ENCODE measurements at places on chromosomes 16 and 17.
A peak's percentile ranks its signal among the peaks of the same experiment; 100 is the strongest.

DNA sequence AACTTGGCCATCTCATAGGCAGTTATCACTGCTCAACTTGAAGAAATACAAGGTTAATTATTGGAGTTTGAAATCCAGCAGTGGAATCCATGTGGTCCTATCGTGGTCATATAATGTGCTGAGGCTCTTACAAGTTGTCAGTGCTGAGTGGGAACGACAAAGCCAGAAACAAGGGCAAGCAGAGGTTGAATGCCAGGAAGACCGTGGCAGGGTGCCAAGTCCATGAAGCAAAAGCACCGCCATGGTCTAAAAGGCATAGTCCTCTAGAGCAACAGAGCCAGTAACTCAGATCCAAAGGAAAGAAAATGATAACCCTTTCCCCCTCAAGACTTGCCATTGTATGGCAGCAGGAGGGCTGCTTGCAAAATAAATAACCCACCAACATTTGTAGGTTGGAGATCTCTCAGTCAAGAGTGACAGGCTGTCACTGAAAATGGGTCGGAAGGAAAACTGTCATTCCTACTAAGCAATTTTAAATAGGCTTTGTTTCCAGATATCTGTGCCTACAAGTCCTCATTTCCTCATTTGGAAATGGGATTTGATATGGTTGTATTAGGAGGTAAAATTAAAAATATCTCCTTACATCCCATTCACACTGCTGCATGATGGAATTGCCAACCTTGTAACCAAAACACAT is 36.4 kb upstream of the HSBP1 start:
- DNase-seq: no peak

DNA sequence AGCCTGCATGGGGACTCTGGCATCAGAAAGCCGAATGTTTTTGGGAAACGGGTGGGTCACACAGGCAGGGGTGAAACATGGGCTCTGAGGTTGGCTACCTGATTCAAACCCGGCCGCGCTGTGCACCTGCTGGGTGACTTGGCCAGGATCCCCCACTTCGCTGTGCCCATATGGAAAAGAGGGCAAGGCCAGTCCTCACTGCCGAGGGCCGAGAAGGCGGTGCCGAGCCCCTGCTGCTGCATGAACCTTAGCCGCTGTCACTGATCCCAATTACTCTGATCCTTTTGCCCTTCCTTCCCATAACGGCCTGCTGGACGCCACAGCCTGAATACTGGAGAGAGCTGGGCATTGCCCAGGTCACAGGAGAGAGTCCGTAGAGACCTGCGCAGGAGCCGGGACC is 17.7 kb downstream of the KDM8 start:
- no peak for DNase-seq

DNA sequence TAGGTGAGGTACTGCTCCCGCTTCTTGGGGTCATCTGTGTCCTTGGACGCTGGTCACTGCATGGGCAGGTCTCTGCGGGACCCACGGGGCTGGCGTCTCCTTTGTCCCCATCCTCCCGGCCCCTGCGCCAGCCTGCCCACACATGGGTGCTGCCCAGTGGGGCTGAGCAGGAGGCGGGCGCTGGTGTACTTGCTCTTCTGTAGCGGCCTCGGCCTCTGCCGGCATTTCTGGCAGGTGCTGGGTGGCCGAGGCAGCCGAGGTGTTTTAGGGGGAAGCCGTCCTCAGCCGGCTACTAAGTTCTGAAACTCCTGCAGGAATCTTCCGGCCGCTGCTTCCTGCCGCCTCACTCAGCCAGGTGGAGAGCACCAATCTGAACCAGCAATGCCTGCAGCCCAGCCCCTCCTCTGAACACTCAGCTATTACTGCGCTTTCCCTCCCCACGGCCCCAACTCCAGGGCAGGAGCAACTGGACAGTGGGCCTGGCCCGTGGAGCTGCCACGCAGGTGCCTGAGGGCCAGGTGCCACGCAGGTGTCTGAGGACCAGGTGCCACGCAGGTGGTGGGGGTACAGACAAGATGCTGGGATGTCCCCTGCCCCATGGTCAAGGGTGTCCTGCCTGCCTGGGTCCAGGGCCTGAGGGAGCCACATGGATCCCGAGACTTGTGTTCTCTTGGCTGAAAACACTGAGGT is 10.0 kb downstream of the DECR2 start:
- DNase-seq: no peak

DNA sequence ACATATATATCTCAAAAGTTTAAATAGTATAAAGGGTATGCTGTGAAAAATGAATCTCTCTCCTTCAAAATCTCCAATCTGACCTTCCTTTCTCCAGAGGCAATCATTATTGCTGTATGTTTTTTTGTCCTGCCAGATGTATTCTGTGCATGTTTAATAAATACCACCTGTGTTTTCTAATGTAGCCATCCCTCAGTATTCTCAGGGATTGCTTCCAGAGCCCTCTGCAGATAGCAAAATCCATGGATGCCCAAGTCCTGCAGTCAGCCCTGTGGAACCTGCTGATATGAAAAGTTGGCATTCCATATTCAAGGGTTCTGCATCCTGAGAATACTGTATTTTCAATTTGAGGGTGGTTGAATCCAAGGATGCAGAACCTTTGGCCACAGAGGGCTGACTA is 42.9 kb downstream of the BPTF start:
- DNase-seq: no peak

GRCh38 chr16:4475880-4476788 is at the start of gene HMOX2:
HMOX2 (plus strand) TSS chr16:4476398; CDS start chr16:4505525, 29,127 bp downstream.
- peak; percentile 88 for DNase-seq

GRCh38 chr17:8791910-8792270 is 7.3 kb downstream of the MFSD6L start:
- DNase-seq: no peak

- no peak for DNase-seq
Measured at GRCh38 chr17:81075307-81075706, 40.4 kb downstream of the BAIAP2 start.

DNA sequence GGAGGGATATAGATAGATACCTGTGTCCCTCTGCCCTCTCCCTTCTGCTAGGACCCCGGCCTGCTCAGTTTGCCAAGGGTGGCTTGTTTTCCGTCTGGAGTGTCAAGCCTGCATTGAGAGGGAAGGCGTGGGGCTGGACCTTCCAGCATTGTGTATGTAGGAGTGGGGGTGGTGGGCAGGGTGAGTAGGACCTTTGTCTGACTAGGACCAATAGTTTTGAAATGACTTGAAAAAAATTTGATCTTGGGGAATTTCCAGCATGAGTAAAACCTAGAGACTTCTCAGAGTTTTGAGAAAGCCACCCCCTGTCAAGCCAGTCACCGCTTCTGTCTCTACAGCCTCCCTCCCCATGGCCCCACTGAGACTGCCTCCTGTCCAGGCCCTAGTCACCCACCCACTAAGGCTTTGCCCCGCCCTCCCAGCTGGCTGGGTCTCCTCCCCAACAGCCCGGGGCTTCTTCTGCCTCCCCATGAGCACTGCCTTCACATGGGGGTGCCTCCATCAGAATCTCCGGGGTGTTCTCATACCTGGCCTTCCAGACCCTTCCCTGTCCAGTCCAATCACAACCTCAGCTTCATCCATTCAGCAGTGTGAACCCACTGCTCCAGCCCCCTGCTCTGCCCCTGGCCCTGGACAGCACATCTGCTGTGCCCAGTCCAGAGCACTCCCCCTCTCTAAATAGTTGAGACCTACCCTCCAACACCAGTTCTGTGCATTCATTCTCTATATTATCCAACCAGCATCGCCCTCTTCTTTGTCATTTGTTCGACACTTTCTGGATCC is 207.0 kb downstream of the MSI2 start:
- no peak for DNase-seq

GRCh38 chr17:77874303-77875050 is 84.0 kb upstream of the TNRC6C start:
- no peak for DNase-seq

- DNase-seq: no peak
Measured at GRCh38 chr16:78967948-78968347, 632.6 kb downstream of the MAF start.

DNA sequence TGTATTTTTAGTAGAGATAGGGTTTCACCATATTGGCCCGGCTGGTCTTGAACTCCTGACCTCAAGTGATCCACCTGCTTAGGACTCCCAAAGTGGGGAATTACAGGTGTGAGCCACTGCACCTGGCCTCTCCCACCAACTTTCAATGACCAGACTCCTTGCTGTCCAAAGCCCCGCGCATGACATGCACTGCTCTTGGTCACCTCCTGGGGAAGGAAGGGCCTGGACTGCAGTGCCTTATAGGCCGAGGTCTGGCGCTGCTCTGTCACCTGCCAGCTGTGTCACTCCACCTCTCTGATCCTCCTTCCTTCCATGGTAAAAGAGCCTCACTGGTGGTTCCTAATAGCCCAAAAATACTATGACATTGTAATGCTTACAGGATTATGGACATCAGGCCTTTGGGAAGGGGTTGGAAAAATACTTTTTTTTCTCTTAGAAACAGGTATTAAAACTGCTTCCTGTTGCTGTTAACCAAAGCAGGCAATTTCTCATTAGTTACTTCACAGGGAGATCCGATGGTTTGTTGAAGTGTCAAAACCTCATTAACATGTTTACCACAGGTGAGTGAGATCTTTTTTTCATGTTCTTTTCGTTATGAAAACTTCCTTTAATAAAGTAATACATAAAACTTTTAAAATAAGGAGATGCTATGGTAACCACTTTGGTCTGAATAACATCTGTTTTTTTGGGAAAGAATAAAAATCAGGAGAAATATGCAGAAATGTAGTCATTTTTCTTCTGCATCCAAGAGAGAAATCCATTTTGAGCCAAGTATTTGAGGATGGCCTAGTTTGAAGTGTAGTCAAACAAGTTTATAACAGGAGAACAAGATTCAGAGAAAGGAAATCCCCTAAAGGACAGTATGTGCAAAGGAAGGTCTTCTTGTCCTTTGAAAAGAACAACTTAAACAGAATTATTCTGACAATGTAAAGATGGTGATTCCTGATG is 35.5 kb downstream of the GRB7 start:
- no peak for DNase-seq

DNA sequence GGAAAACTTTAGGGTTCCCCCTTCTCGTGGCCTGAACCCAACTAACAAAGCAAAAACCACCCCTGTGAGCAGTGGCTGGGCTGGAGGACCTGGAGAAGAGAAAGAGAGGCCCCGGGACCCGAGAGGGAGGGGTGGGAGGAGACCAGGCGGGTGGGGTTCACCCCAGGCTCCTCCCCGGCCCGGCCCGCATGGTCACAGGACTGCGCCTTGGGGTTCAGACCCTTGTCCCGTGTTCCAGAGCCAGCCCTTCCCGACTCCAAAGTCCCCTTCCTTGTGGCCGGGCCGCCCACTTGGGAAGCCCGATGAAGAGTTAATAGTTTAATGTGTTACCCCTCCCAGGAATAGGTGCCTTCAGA is 852 bp downstream of the MARVELD3 start:
- no peak for DNase-seq

GRCh38 chr17:673200-673681 is 41.4 kb downstream of the VPS53 start:
- DNase-seq: no peak

- DNase-seq: no peak
Measured at GRCh38 chr16:27408602-27409031, 6.6 kb downstream of the IL21R start.

GRCh38 chr16:74560912-74561311 is 46.0 kb downstream of the GLG1 start:
- DNase-seq: no peak

DNA sequence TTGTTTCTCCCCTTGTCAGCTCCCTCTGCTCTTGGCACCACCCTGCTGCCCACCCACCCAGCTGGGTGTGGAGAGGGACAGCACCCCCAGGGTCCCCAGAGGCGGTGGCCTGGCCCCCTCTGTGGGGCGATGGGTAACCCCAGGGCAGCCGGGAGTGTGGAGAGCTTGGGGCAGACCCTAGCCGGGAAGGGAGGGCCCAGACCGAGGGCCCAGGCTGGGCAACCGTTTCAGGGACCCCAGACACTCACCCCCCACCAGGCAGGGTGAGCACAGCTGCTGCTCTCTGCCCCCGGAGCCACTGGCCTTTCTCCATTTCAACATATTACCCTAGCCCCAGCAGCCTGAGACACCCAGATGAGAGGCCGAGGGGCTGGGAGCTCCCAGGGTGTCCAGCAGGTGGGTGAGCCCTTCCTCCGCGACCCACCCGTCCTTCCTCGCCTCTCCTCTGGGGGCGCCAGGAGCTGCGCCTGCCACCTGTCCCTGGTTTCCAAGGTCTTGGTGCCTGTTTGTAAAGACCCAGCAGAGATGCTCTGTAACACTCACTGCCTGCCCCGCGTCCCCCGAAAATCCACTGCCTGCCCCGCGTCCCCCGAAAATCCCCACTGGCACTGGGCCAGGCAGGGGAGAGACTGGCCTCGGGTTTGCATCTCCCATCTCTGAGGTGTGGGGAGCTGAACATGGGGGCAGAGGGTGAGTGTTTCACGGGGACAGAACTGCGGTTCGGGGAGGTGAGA is 45.4 kb downstream of the BAHCC1 start:
- DNase-seq: no peak

- no peak for DNase-seq
Measured at GRCh38 chr16:67860589-67861398, 12.1 kb upstream of the EDC4 start.

DNA sequence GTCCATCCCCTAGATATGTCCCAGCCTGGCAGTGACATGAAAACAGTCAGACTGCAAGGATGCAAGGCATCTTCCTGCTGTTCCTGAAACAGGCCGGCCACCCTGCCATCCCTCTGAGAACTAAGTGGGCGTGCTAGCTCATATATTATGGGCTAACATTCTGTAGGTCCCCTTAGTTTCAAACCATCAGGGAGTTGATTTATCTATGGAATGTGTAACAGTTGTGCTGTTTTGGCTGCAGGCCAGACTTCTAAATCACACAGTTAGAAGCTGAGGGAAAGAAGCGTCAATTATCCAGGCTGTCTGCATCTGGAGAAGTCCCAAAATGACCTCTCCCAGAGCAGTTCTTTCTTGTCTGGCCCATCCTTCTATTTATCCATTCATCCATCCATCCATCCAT is 102.7 kb upstream of the DNAH9 start:
- no peak for DNase-seq

DNA sequence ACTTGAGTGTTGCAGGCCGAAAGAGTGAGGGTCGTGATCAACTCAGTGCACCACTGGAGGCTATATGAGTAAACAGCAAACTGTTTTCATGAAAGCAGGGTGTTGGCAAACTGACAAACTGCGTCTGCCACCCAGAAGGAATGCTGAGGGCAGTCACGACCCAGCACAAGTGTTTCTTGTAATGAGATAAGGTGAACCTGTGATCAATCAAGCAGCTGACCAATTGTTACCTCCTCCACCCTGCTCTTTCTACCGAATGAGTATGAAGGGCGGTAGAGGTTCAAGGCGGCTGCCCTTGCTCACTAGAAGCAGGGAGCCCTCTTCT is 5.5 kb upstream of the SRL start:
- no peak for DNase-seq

DNA sequence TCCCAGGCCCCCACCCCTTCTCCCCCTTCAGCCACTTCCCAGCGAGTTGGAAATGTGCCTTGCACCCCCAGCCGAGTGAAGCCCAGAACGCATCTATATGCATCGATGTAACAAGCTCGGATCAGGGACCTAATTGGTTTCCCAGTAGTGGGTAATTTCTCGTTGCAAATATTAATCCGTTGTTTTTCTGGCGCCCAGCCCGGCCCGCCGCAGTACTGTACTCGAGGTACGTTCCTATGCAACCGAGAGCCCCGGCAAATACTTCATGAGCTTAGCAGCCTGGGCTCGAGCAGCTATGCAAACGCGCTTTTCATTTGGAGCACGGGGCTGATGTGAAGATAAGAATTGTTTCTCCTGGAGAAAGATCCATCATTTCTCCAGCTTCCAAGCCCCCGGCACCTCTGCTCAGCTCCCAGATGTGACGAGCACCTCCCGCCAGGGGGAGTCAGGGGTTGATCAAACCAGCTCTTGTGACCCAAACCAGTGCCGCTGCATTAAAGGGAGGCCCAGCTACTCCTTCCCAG is 229.8 kb downstream of the KATNIP start:
- DNase-seq: no peak

All from thymus (tissue), 14 donors.